ENCODE measurements at places on chromosomes 4 and X.

DNA sequence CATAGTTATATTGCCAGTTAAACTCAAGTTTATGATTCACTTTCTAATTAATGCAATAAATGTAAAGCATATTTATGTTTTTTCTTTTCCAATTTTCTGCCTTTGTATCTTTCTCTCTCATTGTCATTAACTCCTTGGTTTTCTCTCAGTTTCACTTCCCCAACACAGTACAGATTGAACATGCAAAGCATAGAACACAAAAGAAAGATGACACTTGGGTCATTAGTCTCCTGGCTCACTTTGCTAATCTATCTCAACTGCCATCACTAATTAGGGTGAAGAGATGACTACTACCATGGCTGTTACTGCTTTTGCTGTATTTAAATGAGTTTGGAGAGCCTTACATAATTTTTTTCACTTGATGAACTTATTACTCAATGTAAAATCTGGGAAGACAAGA lies 12.3 kb upstream of the NAA11 start:
- peak; percentile 13 for DNase-seq

- no peak for DNase-seq
Observed at GRCh38 chrX:38902972-38903492, 101.8 kb downstream of the MID1IP1 start.

DNA sequence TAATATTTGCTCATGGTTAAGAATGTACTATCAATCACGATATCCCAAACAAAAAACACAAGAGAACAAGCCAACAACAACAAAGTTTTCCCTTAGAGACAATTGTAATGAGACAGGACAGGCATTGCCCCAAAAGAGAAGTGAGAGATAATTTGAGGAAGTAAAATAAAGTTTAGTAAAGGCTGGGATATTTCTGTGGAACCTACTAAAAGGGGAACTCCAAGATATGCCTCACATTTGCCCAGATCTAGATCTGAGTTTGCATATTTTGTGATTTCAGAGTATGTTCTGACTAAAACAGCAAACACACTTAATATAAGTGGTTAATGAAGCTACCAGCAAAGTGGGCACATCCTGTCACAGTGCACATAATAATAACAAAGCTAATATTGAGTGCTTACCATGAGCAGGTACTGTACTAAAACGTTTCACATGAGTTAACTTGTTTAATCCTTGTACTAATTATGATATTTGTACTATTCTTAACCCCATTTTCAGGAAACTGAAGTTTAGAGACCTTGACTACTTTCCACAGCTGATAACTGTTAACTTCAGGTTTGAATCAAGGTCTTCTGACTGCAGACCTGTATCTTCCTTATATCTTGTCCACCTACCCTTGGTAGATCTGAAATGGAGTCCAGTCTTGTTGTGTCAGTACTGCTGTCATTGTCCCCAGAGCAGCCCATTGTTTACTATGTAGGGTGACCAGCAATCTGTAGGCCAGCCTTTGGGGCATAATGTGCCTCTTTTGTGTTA lies 26.0 kb upstream of the BMP2K start:
- peak; percentile 83 for DNase-seq

DNA sequence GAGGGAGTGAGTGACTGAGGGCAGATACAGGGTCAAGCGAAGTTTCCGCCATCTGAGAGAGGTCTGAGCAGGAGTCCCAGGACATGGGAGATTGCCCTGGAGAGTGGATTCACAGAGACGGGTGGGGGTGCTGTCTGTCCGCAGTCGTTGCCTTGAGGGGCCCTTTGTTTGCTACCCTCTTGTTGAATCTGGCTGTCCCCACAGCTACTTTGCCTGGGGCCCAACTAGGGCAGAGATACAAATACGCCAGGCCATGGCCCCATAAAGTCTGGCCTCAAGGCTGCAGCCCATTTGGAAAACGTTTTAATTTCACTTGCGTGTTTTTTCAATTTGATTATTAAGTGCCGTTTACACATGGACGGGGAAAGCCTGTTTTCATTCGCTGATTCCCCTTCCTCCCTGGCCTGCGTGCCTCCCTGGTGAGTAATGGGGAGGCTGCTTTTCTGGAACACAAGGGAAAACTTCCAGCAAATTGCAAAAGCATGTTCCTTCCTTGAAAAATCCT lies 134.4 kb downstream of the SMIM20 start:
- no peak for DNase-seq

DNA sequence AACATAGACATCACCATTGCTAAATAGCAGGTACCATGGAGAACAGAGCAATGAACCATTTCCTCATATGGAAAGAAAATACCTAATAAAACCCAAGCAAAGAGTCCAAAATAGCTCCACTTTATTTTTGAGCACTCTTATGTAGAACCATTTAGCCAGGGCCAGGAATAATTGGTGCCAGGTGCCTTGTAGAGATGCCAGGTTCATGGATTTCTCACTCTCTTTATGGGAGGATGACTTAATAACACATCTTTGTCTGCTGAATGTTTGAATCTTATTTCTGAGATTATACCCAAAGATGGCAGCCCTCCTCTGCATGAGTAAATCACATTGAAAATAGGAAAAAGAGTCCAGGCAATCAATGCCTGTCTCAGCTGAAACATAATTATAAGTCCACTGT lies 212.3 kb upstream of the SFRP2 start:
- no peak for DNase-seq

DNA sequence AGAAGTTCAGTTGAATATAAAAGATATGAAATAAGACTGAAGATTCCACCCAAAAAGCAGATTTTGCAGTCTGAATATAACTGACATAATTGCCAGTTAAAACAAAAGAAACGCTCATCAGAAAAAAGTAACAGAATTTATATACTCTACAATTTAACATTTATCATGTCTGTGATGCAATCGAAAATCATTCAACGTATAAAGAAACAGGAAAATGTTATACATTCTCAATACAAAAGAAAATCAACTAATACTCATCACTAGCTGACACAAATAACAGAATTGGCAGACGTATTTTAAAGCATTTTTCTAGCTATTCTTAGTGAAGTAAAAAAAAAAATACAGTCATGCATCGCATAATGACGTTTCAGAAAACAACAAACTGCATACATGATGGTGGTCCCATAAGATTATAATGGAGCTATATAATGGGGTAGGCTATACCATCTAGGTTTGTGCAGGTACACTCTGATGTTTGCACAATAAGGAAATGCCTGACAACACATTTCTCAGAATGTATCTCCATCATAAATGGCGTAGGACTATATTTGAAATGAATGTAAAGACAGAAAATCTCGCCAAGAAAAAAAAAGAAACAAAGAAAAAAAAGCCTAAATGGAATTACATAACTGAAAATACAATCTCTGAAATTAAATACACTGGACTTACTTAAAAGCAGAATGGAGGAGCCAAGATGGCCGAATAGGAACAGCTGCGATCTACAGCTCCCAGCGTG lies 34.3 kb downstream of the OR13H1 start:
- no peak for DNase-seq

DNA sequence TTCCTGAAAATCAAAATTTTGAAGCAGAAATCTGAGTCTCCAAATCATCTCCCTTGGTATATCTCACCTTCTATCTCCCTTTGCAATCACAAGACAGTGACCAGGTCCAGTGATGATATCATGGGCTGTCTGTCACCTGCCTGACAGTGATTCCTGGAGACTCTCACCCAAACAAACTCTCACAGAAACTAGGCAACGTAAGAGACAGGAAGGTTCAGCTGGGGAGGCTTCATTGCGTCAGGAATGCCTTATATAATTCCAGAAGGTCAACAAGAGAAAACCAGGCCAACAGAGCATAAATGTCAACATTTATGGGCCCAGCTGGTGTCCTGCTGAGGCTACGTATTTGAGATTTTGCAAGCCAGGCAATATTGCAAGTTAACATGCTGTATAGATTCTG lies 412.7 kb downstream of the KCNIP4 start:
- no peak for DNase-seq

DNA sequence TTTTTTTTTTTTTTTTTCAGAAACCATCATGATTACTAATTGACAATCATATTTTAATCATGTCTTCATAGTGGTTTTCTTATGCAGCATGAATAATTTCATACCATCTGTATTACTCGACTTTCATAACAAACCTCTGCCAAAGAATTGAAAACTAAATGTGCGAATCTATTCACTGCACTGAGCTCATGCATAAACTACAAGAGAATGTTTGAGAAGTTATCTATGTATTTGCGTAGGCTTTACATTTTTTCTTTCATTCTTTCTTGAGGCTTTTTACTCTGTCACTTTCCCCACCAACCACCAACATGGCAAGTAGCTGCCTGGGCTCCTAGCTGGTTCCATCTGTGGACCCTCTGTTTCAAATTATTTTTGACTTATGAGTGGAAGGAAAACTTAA lies 1761.0 kb downstream of the STIM2 start:
- no peak for DNase-seq

DNA sequence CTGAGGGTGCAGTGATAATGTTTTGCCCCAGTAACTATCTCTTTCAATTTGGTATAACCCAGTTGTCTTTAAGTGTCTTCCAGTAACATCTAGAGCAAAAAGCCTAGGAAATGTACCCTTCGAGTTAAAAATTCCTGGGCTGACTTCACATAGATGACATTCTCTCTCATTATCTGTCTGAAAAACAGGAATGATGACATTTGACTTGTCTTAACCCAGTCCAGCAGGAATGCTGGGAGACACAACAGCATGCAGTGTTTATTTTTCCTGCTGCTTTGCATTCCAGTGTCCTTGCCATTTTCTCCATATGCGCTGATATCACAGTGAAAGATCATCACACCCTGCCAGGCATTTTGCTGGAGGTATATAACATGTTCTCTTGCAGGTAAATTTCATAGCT lies 130.0 kb downstream of the SOWAHB start:
- DNase-seq, result no peak

DNA sequence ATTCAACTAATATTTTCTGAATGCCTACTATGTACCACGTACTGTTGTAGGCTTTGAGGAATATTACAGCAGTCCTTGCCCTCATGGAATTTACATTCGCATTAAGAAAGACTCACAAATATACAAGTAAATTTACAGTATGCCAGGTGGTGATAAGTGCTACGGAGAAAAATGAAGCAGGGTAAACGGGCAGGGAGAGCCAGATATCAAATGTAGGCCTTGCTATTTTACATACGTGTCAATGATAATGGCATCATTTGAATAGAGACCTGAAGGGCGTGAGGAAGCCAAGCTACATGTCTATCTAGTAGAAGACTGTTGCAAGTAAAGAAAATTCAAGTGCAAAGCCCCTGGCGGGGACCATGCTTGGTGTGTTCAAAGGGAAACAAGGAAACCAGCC lies 65.2 kb downstream of the AMMECR1 start:
- no peak for DNase-seq

DNA sequence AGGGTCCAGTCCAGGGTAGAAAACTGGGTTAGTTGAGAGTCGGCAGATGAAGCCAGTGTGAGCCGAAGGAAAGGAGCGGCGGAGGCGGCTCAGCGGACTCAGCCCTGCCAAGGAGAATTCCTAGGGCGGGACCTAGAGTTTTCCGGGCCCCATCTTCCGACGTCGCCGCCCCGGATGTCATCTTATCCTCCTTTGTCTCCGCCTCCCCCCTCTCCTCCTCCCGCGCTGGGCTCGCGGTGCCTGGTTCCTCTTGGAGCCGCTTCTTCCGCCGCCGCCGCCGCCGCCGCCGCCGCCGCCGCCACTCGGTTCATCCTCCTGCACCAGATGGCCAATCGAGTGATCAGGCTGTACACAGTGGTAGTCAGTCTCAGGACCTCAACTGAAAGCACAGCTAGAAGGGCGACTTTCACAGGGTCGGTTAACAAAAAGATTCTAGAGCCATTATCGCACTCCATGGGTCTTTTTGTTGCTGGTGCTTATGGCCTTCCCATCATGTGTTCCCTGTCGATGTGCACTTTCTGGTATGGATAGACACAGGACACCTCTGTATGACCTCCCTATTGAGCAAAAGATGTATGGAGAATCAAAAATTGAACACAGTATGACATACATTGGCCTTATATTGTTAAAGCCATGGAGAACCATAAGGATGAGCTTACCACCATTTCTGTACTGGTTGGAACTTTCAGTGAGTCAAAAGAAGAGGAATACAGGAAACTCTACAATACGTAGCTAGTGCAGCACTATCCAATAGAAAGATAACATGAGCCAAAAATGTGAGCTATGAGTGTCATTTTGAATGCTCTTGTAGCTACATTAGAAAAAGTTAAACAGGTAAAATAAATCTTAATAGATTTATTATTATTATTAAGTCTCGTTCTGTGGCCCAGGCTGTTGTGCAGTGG lies 32.4 kb upstream of the THOC2 start:
- peak; percentile 66 for DNase-seq

- DNase-seq, result no peak
Observed at GRCh38 chr4:151994429-151994828, 233.6 kb upstream of the GATB start.

- DNase-seq, result peak; percentile 66
Observed at GRCh38 chr4:7761720-7762119, 177.9 kb downstream of the AFAP1 start.

DNA sequence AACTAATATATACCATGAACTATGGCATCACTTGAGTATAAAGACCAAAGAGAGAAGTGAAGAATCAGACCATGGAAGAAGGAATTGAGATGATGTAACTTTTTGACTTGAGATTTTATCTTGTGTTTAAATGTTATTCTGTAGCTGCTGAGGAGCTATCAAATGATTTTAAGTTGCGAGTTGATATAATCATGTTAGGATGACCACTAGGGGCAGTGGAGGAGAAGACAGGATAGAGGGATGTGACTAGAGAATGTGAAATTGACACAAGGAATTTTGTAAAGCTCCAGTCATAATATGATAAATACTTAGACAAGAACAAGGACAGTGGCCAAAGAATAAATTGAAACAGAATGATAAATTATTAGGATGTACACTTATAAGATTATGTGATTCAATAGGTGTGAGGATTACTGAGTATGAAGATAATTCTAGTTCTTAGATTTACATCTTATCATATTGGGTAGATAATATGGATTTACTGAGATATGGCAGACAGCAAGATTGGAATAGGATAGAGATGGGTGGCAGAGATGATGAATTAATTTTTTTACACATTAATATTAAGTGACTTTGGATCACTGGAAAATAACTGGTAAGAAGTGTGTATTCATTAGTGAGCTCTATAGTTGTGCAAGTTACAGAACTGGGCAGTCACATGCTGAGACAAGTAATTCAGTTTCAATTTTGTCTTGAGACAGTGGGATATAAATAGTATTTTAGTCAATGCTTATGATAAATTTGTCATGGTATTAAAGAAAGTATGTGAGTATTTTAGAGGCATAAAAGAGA lies 816.0 kb upstream of the PCDH10 start:
- peak; percentile 45 for DNase-seq

DNA sequence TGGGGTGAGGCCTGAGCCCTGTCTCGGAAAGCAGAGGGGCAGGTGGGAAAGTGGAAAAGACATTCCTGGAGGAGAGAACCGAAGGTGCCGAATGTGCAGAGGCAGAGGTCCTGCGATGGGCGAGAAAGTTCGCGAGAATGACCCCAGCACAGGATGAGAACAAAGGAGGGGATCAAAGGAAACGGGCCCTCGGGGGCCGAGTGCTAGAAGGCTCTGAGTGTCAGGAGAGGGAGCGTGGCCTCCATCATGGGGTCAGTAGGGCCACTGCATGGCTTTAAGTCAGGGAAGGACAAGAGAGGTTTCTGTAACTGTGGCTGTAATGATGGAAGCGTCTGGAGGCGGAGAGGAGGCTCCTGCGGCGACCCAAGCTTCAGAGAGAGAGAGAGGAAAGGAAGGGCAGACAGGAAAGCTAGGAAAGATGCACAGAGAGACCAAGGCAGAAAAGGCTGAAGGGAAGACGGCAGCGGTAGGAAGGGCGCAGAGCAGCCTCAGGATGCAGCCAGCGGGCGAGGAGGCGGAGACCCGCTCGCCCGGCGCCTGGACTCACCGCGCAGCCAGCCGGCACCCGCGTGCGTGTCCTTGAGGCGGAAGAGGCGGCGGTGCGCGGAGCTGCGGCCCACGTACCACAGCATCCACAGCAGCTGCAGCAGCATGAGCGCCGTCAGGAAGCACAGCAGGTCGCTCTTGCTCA lies 669 bp downstream of the OTOP1 start:
- no peak for DNase-seq
